Cardiac atrium fibroblast (primary cell): ENCODE measurements at places on chromosomes 3 and 15. TPM values are rescaled to one million over a fixed set of nuclear protein-coding genes. Genes with fewer than 3 reads are reported as not detected.

CTXND1 gene
- total RNA-seq = not detected in 2 replicates

SLC22A13 gene
- total RNA-seq = not detected in 2 replicates

ARPIN gene
- total RNA-seq = 7.3 and 8.5 TPM in 2 replicates

STRA6 gene
- 0.16 TPM in 1 of 2 replicates, not detected in the other for total RNA-seq

NR2E3 gene
- not detected in 2 replicates for total RNA-seq

GOLGA8G gene
- total RNA-seq = not detected in 2 replicates

CEMIP gene
- total RNA-seq = 420 and 537 TPM in 2 replicates

SEMA7A gene
- 1.6 and 3.2 TPM in 2 replicates for total RNA-seq

KNG1 gene
- total RNA-seq = not detected in 2 replicates

MCF2L2 gene
- 0.16 and 0.18 TPM in 2 replicates for total RNA-seq

CCR5 gene
- not detected in 2 replicates for total RNA-seq

UROC1 gene
- not detected in 2 replicates for total RNA-seq

FAM81A gene
- 0.97 TPM in 1 of 2 replicates, not detected in the other for total RNA-seq

CLDN16 gene
- total RNA-seq = not detected in 2 replicates

CATSPER2 gene
- under 0.01 TPM in 1 of 2 replicates, not detected in the other for total RNA-seq

PIERCE2 gene
- 0.18 and 3.7 TPM in 2 replicates for total RNA-seq

C3orf80 gene
- total RNA-seq = 0.18 and 0.81 TPM in 2 replicates

C3orf62 gene
- 0.36 and 0.65 TPM in 2 replicates for total RNA-seq

SOX14 gene
- total RNA-seq = not detected in 2 replicates
